ENCODE measurements at places on chromosomes 1 and 21.

DNA sequence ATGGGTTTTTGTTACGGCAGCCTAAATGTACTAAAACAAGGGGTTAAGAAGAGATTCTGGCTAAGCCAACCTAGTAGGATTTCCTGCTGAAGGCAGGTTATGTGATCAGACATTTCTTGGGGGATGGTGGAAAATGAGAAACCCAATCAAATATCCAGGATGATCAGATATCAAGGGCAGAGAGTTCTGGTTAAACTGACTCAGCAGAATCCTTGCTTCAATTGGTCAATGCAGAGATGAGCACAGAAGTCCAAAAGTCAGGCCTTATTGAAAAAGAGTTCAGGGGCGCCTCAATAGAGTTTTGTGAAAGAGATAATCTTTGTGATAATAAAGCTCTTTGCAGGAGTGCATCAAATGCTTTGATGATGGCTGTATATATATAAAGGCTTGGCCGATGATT lies 237.1 kb downstream of the AMY1C start:
- no peak for DNase-seq

DNA sequence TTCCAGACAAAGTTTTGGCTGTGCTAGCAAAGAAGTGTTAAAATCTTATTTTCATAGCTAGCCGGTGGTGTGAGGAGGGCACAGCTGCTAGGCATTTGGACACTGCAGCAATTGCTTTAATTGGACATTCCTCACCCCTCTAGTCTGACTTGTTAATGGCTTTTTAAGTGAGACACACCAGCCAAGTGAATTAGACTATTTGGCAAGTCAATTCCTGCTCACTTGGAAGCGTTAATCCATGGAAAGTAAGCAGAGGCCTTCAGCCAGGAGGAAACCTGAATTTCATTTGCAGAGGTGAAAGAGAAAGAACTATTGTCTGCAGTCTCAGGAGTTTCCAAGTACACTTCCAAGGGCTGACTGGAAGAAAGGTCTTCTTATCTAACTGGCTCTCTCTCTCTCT lies 175.7 kb downstream of the ST6GALNAC3 start:
- no peak for DNase-seq

DNA sequence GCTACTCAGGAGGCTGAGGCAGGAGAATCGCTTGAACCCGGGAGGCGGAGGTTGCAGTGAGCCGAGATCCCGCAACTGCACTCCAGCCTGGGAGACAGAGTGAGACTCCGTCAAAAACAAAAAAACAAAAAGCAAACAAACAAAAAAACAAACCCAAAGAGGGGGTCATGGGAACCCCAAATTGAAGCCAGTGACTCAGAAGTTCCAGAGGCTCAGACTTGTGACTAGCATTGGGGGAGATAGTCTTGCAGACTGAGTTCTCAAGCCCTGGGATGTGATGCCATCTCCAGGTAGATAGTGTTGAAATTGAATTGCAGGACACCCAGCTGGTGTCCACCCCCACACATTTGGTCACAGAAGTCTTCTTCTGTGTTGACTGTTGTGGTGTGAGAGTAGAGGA lies 24.9 kb upstream of the ENO1 start:
- DNase-seq = no peak

DNA sequence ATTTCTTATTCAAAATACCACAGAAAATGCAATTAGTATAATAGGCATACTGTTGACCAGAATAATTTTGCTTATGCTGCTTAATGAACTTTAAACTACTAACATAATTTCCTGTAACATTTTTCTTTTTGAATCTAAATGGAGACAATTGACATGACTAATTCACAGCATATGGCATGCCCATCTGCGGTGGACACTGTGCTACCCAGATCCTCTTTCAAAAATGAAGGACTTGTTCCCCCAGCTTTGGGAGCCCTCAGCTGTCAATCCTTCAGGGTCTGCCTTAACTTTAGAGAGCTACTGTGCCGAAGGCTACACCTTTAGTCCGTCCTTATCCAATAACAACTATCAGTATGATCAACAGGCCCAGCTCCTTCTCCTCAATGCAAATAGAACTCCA lies 789.0 kb downstream of the PLA2G4A start:
- DNase-seq = no peak

- DNase-seq = no peak
Observed at GRCh38 chr1:214727274-214727673, 124.3 kb downstream of the CENPF start.

DNA sequence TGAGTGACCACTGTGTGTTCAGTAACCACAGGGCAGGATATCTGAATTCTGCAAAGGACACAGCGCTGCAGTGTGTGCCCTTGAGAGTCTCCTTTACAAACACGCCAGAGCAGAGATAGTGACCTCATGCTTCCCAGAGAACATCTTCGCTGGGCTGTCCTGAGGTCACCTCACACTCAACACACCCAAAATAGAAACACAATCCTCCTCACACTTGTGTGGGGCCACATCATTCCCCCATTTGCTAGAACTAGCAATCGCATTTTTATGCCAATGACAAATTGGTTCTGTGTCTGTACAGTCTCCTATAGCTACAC lies 140.1 kb upstream of the NRIP1 start:
- no peak for DNase-seq

DNA sequence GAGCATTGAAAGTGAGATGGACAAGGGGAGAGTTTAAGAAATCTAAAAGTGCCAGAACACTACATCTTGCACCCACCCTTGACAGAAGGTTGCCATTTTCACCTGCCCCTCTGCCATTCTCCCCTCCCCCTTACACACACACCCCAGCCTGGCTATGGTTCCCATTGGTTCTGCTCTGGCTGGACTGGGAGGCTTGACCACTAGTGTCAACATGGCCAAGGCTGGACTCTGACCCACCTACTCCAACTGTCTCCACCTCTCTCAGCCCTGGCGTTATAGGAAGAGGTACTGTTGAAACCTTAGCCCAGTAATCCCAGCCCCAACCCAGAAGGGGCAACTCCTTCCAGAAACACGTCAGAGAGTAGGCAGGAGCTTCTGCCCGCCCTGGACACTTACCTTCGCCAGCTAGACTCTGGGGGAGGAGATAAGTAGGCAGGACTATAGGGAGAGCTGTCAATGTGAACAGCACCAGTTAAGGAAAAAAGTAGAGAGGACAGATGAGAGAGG lies 4.5 kb downstream of the CRTC2 start:
- DNase-seq = no peak

DNA sequence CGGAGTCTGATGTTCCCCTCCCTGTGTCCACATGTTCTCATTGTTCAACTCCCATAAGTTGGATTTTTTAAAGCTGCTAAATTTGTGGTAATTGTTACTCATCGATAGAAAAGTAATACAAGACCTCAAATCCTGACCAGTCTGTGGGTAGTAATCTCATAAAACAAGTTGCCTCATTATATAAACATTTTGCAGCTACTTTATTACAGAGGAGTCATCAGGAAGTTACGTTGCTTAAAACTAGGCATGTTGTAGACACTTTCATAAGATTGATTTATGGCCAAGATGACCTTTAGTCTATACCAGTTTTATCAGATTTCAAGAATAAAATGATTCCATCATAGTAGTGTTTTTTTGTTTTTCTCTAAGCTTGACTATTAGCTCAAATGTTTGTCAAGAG lies 208.8 kb downstream of the GIPC2 start:
- DNase-seq = peak; percentile 38

- DNase-seq = no peak
Observed at GRCh38 chr1:1349256-1350012, at the start of gene DVL1. TSS of gene DVL1 (minus strand) at chr1:1349418. CDS start at chr1:1349065, 353 bp downstream.

- no peak for DNase-seq
Observed at GRCh38 chr1:30879940-30880677, 28.4 kb downstream of the SDC3 start.

- no peak for DNase-seq
Observed at GRCh38 chr1:200729863-200730262, 8.8 kb upstream of the CAMSAP2 start.

- no peak for DNase-seq
Observed at GRCh38 chr1:200891774-200892157, 2.9 kb upstream of the INAVA start.

DNA sequence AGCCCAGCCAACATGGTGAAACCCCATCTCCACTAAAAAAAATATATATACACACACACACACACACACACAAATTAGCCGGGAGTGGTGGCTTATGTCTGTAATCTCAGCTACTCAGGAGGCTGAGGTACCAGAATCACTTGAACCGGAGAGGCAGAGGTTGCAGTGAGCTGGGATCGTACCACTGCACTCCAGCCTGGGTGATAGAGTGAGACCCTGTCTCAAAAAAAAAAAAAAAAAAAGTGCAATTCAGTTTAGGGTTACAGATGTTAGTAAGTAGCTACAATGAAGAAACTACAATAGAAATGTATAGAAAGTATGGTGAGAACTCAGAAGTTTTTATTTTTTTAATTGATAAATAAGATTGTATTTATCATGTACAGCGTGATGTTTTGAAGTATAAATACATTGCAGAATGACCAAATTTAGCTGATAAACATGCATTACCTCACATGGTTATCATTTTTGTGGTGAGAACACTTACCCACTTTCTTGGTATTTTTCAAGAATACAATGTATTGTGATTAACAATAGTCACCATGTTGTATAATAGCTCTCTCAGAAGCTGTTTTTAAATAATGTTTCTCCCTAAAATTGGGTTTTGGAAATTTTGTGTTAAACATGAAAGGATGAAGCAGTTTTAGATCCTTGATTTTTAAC lies 17.9 kb downstream of the KDM1A start:
- no peak for DNase-seq

- DNase-seq = no peak
Observed at GRCh38 chr21:34311561-34312330, 52.1 kb upstream of the KCNE2 start.

GRCh38 chr1:51002516-51002915 lies 32.5 kb downstream of the CDKN2C start:
- no peak for DNase-seq

GRCh38 chr1:223401873-223402789 lies 8.9 kb downstream of the CCDC185 start:
- DNase-seq = no peak

GRCh38 chr1:59514061-59514909 lies 217.4 kb downstream of the FGGY start:
- no peak for DNase-seq

DNA sequence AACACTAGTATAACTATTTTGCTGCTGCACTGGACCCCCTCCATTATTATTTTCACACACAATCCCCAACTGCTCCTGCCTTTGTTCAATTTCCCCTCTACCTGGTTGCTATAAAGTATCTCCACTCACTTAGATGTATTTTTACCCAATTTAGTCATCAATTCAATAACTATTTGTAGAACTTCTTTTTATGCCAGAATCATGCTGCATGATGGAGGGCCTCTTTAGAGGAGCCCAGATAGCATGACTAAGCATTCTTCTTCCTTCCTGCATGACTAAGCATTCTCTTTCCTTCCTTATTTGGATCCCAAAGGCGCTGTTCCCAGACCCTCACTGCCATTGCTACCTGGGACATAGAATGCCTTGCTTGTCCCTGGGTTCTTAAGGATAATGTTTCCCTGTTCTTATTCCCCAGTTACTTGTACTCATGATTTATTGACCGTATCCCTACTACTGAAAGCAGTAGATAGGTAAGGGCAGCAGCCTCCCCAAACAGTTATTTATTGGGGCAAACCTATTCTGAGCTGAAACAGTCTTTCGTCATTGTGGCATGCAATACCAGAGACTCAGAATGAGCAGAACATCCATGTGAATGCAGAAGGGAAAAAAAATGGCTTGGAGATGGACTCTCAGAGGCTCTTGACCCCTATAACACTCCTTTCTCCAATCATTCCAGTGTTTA lies 89.3 kb upstream of the AKT3 start:
- no peak for DNase-seq

GRCh38 chr1:202038688-202039346 lies 28.4 kb downstream of the ELF3 start:
- no peak for DNase-seq

DNA sequence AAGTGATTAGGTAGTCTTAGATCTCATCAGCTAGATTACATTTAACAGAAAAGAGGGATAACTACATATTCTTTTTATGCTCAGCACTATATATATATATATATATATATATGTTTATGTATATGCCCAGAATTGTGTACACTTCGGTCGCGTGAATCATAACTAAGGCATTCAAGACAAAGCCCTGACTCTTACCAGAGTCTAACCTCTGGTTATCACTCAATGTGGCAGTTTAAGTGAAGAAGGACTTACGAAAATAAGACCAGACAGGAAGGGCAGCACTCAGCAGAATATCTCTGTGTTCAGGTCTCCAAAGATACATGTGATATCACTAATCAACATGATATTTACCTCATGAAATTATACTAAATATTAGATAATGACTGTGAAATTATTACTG lies 1326.7 kb downstream of the MRPL39 start:
- DNase-seq = no peak

DNA sequence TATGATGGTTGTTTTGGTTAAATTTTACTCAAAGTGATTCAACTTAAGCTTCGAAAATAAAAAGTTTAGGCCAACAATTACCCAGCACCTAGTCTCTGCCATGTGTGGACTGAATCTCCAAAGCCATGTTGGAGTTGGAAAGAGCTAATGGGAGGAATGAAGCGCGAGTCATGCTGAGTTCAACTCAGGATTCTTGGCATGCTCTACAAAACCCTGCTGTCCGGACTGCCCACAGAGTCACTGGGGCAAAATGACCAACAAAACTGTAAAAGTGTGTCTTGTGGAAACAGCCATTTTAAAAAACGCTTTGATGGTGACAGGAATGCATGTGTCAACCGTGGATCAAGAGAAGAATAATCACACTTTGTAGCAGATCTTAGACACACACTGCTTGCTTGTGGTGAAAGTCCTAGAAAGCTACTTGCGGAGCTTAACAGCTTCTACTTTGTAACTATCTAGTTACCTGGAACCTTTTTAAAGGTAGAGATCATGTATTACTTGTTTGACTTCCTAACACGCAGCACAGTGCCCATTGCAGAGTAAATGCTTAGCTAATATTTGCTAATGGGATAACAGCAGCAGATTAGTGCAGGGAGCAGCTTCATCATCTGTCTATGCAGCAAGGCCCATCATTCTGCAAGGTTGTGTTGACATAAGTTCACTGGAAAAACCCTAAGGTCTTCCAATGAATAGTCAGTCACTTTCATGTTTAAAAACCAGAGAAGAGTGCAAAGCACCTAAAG lies 7.0 kb upstream of the GBP6 start:
- DNase-seq = no peak

All from HFF-Myc (cell line).